Activated T-cell treated with anti-CD3 and anti-CD28 coated beads, Interleukin-2, amount 50 U/mL, for 1 hour (primary cell): ENCODE measurements at places on chromosomes 7 and 10.

GRCh38 chr7:80943342-80943741 is 24.5 kb upstream of the SEMA3C start:
- no peak for DNase-seq

DNA sequence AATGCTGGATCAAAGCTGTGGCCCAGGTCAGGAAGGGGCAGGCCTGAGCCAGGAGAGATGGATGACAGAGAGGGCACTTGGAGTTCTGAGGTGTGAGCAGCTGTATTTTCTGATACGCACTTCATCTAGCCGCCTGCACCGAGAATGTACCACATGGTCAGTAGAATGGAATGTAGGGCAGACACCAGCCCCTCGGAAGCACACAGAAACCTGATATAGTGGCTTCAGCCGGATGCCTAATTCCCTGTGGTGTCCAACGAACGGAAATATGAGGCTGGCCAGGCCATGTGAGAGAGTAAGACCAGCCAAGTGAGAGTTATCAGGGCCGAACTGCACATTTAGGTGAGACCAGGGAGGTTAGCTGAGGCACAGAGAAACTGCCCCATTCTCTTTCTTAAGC is 46.7 kb upstream of the PLCE1 start:
- no peak for DNase-seq

- no peak for DNase-seq
Observed at GRCh38 chr10:100730725-100731406, 14.5 kb upstream of the PAX2 start.

DNA sequence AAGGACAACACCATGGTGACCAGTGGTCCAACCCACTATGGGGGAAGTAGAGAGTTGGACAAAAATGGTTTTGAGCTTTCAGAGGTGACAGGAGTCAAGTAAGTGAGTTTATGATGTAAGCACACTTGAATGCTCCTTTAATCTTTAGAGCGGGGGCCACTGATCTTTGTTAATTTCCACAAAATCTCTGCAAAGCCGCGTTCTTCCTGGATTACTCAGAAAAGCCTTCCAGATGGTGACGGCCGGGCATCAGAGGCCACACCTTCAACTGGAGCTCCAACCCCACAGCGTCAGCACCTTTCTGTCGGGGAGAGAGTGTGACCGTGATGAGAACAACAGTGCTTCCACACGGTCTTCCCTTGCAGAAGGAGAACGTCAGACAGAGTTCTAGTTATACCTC is 35.2 kb upstream of the KLF6 start:
- no peak for DNase-seq

DNA sequence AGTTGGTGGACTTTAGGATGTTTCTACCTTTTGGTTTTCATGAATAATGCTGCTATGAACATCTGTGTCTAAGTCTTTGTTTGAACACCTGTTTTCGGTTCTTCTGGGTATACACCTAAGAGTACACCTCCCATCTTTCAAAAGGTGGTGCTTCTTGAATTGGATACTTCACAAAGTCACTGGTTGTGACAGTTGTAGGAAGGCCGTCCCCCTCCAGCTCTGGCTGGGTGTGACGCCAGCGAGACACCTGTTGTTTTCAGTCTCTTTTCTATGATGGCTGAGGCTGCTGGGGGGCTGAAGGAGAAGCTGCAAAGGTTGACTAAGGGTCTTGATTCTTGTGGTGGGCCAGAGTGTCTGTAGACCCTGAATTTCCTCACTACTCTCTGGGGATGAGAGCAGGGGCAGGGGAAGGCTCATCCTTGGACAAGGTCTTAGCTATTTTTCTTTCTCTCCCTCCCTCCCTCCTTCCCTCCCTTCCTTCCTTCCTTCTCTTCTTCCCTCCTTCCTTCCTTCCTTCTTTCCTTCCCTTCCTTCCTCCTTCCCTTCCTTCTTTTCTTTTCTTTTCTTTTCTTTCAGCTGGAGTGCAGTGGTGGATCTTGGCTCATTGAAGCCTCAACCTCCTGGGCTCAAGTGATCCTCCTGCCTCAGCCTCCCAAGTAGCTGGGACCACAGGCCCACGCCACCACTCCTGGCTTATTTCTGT is 5.6 kb downstream of the NEURL1 start:
- DNase-seq, result no peak

DNA sequence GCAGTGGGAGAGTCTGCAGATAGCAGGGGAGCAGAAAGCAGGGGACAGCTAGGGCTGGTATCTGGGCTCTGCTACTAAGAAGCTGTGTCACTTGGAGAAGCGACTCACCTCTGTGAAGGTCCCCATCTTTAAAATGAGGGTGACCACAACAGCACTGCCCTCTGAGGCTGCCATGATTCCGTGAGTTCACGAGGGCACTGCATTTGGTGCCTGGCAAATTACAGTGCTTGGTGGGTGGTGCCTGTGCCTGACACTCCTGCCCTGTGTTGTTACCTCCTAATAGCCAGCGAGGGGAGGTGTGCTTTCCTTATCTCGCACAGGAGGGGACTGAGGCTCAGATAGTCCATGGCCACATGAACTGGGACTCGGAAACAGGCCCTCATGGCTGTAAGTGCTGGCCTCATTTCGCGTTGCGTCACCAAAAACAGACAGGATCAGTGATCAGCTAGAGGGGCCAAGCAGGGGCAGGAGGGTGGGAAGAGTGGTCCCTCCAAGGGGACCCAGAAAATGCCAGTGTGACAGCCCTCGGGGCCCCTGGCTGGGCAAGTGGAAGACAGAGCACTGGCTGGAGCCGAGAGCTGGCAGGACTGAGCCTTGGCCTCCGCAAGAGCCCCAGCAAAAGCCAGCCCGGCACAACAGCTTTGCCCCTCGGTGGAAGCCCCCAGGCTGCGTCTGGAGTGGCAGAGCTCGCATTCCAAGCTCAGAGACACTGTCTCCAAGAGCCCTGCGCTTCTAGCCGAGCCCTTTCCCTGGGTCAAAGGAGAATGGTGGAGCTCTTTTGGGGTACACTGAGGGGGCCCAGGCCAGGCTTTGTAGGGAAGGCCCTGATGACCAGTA is 17.3 kb upstream of the BNIP3 start:
- DNase-seq, result no peak

GRCh38 chr10:96716390-96716789 is 3.9 kb downstream of the PIK3AP1 start:
- DNase-seq, result no peak

DNA sequence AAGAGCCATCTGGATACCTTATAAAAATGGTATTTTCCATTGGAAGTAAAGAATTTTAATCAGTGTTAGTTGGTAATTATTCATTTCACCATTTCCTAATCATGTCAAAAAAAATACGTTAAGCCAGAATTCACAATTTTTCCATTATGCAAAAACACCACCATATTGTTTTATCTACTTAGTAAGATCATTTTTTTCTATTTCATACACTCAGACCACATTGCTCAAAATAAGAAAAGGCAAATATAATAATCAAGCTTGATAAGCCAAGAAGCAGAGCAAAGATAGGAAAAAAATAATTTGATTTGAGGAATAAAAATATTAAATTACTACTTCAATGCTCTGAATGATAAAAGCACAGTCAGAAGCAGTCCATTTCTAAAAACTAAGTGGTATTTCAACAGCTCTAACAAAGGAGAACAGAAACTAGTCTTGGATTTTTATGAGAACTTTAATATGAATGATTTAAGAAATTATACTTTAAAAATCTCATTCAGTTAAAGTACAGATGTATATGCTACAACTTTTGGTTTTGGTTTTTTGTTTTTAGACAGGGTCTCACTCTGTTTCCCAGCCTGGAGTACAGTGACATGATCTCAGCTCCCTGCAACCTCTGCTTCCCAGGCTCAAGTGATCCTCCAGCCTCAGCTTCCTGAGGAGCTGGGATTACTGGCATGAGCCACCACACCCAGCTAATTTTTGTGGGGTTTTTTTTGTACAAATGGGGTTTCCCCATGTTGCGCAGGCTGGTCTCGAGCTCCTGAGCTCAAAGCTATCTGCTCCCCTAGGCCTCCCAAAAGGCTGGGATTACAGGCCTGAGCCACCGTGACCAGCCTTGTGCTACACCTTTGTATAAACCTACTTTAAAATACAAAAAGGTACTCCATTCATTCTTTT is 46.6 kb downstream of the LRRN3 start:
- DNase-seq, result no peak

- DNase-seq, result no peak
Observed at GRCh38 chr10:129744134-129745111, 219.7 kb downstream of the EBF3 start.

DNA sequence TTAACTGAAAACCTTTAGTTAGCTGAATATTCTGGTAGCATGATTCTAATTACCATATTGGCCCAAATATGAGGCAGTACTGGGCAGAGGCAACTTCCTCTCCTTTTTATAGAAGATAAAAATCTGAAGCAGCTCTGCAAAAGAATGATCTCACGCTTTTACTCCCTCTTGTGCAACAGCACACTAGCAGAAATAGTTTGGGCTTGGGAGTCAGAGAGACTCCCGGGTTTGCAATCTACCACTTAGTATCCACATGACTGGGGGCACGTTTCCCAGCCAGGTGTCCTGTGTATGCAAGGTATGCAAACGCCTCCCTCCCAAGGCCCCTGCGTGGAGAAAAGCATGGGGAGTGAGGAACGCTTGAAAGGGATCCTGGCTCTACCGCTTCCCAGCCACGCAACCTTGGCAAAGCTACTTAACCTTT is 47.2 kb upstream of the RHEB start:
- no peak for DNase-seq

DNA sequence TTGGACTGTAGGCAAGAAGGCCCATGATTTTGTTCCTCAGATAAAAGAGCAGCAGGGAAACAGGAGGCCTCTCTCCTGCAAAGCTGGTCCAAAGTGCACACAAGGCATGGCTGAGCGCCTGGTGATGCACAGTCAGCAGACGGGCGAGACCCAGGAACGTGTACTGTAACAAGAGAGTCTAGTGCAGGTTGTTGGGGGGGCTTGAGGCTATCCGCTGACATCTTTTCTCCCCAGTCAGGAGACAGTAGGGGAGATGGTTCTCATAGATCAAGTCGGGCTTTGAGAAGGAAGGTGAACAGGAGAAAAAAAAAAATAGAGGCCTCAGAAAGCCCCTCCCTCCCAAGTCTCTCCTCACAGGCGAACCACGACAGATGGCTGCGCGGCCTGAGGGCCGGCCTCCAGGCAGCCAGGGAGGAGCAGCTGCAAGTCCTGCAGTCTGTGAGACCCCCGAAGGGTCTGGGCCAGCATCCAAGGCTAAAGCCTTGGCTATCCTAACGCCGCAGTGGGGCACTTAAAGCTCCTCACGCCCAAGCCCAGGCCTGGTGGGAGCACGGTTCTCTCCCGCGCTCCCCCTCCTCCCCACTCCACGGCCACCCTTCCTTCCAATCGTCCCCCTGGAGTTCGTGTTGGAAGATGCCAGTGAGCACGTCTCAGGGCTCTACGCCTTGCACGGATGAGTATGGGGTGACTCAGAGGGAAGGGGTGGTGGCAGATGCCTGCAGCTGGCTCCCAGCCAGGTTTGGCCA is 68.3 kb downstream of the PRKAG2 start:
- no peak for DNase-seq

DNA sequence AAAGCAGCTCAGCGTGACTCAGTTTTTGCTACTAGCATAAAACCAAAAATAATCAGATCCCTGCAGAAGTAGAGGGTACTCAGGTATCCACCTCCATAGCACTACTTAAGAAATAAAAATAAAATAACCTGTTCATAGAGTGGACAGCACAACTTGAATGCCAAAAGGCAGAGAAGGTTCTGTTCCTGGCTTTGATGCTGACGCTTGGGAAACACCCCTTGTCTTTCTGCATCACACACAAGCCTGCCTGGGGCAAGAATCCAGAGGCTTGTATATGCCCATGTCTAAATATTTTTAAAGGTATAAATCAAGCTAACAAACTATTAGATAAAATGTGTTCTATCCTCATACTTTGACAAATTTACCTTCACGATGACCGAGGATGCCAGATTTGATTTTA is 207.3 kb downstream of the KIAA1217 start:
- DNase-seq, result no peak

DNA sequence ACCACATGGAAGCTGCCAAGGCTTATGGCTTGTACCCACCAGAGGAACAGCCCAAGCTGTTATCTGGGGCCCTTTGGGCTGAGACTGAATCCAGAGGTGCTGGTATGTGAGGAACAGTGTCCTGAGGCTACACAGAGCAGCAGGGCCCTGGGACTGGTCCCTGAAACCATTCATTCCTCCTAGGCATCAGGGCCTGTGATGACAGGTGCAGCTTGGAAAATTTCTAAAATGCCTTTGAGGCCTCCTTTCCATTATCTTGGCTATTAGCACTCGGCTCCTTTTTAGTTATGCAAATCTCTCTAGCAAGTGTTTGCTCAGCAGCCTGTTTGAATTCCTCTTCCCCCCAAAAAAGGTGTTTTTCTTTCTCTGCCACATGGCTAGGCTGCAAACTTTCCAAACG is 1151.7 kb upstream of the LRRN3 start:
- DNase-seq, result no peak

GRCh38 chr10:99374526-99374925 is 45.4 kb downstream of the CNNM1 start:
- no peak for DNase-seq

GRCh38 chr10:79090134-79090803 is 21.5 kb downstream of the ZMIZ1 start:
- no peak for DNase-seq

DNA sequence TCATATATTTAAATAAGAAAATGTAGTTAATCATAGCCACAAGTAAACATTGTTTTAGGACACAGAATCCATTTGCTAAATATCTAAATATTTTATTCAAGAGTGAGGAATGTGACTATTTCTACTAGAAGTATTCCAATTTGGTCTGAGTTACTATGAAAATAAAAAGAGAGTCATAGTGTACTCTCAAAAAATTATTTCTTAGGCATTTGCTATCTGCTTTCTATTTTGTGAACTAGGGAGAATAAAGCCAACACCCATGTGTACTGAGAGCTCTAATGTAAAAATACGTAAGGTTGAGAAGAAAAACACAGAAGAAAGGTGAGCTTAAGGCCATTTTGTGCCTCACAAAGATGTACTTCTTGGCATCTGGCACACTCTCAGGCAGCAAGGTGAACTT is 38.3 kb downstream of the PRTFDC1 start:
- no peak for DNase-seq

- DNase-seq, result no peak
Observed at GRCh38 chr7:149690688-149691446, 82.5 kb downstream of the ZNF467 start.

- DNase-seq, result peak; percentile 43
Observed at GRCh38 chr10:3043512-3044368, 23.6 kb upstream of the PFKP start.

DNA sequence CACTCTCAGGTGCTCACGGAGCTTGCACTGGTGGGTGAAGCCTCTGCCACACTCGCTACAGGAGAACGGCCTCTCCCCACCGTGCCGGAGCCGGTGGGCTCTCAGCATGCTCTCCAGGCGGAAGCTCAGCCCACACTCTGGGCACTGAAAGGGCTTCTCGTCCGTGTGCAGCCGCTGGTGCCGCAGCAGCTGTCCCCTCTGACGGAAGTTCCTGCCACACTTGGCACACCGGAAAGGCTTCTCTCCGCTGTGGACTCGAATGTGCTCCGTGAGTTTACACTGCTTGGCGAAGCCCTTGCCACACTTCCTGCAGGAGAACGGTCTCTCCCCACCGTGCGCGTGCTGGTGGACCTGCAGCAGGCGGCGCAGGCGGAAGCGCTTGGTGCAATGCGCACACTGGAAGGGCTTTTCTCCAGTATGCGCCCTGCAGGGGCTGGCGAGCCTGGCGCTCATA is 19.3 kb downstream of the ZNF786 start:
- no peak for DNase-seq
